ENCODE measurements at places on chromosomes 3 and 15.

DNA sequence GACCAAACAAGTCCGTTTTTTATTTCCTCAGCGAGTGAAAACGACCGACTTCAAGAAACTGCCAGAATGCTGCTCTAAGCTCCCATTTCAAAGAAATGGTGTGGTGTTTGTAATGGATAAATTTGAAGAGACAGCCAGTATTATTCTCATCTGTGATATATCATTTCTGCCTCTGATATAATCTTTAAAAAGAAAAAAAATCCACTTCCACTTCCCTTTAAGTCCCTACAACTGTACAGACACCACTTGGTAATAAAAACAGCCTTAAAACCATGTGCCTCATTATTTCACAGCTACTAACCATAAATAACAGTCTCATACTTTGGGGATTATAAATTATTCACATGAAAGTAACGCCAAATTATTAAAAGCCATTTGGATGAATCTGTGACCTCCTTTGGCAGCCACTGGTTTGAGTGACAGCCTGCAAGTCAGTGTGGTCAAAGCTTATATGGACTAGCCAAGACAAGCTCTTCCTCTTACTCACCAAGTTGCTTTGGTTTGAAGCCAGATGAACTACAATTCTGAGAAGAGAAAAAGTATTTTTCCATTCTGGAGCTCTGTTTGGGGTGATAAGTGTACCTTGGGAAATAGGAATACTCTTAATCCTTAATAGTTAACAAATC is 168.0 kb downstream of the SHOX2 start:
- DNase-seq: no peak

GRCh38 chr3:14139771-14140170 is 14.9 kb downstream of the TMEM43 start:
- DNase-seq: no peak

DNA sequence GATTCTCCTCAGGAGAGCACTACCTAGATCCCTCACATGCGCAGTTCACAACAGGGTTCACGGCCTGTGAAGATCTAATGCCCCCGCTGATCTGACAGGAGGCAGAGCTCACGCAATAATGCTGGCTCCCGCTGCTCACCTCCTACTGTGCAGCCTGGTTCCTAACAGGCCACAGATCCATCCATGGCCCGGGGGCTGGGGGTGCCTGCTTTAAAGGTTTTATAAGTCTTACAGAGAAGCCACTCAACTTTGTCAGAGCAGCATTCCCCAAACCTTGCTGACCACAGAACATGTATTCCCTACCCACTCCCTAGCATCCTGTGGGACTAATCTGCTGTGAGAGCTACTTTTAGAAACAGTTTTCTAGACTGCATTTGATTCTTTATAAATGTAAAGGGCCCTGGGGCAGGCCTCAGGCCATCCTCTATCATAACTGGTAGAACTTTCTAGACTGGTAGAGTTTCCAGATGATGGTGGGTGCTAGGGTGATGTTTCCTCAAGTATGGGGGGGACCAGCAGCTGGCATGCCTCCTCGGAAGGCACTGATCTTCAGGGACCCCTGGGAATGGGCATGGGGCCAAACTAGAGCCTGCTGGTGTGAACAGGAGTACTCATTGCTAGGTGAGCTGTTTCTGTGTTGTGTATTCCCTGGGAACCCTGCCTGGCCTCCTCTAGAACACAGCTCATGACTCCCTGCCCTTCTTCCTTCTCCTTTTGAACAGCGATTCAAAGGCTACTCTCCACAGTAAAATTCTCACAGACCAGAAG is 25.7 kb upstream of the RAD18 start:
- no peak for DNase-seq

GRCh38 chr3:43094381-43094780 is 11.5 kb downstream of the POMGNT2 start:
- no peak for DNase-seq

- no peak for DNase-seq
These were observed 182.2 kb downstream of the RSL24D1 start for GRCh38 chr15:55014391-55015092.

DNA sequence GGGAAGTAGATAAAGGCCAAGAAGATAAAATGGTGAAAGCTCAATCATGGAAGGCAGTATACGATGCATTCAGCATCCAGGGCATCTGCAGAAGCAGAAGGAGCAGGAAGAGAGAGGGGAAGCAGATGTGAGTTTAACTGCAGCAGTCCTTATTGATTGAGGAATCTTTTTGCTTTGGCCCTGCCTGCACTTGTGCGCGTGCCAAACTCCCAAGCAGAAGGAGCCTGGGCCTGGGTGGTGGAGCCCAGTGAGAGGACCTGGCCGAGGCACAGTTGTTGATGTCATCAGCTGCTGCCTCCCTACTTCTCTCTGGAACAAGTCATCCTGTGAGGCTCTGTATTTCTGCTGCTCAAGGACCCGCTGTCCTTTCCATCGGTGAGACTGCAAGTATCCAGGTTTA is 65.5 kb upstream of the ROPN1 start:
- DNase-seq: no peak

DNA sequence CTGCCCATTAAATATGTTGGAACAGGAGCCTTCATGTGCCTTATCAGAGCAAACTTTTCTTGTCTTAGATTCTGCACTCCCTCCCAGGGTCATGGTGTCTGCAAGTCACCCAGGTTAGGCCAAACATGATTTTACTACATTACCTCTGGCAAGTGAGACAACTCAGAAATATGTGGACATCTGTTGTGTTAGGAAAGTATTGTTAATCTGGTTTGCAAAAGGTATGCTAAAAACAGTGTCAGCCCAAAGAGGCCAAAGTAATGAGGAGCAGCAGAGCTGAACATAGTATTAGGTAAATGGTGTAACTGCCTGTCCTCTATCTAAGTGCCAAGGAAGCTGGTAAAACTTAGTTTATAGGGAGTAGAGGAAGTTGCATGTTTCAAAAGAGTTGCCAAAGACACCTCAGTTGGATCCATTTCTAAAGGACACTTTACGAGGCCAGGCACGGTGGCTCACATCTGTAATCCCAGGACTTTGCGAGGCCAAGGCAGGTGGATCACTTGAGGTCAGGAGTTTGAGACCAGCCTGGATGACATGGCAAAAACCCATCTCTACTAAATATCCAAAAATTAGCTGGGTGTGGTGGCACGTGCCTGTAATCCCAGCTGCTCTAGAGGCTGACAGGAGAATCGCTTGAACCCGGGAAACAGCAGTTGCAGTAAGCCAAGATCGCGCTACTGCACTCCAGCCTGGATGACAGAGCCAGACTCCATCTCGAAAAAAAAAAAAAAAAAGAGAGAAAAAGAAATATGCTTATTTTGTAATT is 22.5 kb upstream of the PPIB start:
- no peak for DNase-seq

DNA sequence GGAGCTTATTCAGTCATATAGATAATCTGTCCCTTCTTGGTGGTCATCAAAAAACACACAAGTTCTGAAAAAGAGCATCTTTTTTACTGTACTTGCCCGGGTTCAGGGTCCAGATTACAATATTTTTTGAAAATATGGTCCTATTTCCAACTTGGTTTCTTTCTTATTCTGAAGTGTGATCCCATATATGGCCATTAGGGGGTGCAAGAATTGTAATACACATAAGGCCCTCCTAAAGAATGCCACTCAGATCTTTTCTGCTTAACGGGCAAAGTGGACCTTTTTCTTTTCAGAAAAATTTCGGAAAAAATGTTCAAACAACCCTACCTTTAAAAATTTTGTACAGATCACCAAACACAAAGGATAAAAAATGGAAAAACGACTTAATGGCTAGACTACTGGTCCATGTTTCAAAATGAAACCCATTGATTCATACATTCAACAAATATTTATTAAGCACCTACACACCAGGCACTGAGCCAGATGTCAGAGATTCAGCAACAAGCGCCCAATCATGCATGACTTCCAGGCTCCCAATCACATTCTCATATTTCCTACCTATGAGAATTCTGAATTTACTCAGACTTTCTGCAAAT is 102.0 kb upstream of the MYRIP start:
- DNase-seq: no peak

GRCh38 chr3:112875561-112875960 is 28.9 kb upstream of the CD200R1L start:
- no peak for DNase-seq

- DNase-seq: no peak
These were observed 51.7 kb downstream of the TRANK1 start for GRCh38 chr3:36893137-36893557.

GRCh38 chr3:24956613-24957012 is 462.0 kb upstream of the THRB start:
- no peak for DNase-seq

- no peak for DNase-seq
These were observed 137.4 kb downstream of the SERPINI1 start for GRCh38 chr3:167872941-167873340.

Data from stimulated activated CD4-positive, alpha-beta T cell treated with anti-CD3 and anti-CD28 coated beads, Interleukin-2, amount 100 ng/mL, for 4 hours (primary cell).